IPS-NIHi11 (cell line): ENCODE measurements at places on chromosomes 2 and 18.

GRCh38 chr18:48199399-48199798 lies 209.8 kb downstream of the ZBTB7C start:
- DNase-seq = no peak

DNA sequence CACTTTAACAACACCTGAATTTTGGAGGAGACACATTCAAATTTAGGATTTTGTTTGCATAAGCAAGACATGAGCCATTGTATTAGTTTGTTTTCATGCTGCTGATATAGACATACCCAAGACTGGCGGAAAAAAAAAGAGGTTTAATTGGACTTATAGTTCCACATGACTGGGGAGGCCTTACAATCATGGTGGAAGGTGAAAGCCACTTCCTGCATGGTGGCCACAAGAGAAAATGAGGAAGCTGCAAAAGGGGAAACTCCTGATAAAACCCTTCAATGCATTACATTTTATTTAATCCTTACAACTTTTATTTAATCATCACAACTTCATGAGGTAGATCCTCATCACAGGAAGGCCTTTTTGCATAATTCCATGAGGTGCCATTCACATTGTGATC lies 242.0 kb upstream of the STON1 start:
- no peak for DNase-seq

- no peak for DNase-seq
These were observed 60.9 kb downstream of the MMADHC start for GRCh38 chr2:149526689-149527088.

GRCh38 chr2:6434438-6434837 lies 431.3 kb downstream of the CMPK2 start:
- DNase-seq = no peak

DNA sequence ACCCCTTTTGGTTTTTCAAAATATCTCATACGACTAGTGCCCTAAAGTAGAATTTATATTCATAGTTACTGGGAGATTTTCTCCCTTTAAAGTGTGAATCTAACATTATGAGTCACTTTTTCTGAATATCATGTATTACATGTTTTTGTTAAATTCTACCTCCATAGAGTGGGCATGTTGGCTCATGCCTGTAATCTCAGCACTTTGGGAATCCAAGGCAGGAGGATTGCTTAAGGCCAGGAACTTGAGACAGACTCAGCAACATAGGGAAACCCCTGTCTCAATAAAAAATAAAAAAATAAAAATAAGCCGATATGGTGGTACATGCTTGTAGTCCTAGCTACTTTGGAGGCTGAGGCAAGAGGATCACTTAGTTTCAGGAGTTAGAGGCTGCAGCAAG lies 45.3 kb upstream of the UNC80 start:
- DNase-seq = no peak

GRCh38 chr2:191048073-191048472 lies 34.1 kb upstream of the STAT1 start:
- DNase-seq = no peak

DNA sequence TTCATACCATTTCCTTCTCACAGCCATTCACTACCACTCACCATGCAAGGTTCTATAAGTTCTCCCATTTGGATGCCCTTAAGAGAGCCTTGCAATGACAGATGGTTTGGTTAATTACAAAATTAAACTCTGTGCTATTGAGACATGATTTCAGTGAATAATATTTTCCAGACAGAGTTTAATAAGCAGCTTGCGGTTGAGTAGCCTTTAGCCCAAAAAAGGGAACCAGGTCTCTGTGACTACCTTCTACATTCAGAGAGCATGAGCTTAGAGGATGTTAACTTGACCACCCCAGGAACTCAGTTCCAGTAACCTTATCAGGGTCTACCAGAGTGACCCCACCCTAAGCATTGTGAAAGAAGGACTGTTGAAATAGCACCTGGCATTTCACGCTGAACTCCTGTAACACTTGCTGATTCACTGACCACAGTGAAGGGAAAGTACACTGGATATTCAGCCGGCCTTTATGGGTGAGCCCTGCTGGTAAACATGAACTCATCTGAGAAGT lies 1173.1 kb upstream of the ZEB2 start:
- no peak for DNase-seq

- no peak for DNase-seq
These were observed 57.8 kb downstream of the PDE1A start for GRCh38 chr2:182368996-182369395.

DNA sequence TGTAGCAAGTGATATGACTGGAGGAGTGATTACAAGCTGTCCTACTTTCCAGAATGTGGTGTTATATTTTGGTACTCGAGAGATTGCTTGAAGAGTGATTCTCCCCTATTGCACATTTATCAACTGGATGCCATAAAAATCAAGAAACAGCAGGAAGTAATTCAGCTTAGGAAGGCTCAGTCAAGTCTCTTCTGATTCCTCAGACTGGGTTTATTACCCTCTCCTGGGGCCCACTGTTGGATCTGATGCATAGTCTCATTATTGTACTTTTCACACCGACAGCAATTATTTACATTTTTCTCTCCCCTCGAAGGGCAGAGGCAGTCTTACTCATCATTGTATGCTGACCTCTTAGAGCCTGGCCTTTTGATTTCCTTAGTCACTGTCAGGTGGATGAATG lies 9.3 kb downstream of the NOSTRIN start:
- no peak for DNase-seq

DNA sequence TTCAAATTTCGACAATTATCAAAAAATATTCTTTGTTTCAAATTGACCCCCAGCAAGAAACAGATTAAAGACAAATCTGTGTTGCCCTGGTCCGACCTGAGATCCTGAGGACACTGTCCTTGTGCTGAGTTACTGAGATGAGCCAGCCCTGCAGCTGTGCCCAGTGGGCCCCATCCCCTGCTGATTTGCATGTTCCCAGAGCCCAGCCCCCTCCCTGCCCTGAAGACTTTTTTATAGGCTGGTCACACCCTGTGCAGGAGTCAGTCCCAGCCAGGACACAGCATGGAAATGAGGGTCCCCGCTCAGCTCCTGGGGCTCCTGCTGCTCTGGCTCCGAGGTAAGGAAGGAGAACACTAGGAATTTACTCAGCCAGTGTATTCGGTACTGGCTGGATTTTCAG lies 31.4 kb upstream of the ZNG1B start:
- DNase-seq = peak; percentile 20

GRCh38 chr18:4319738-4320677 lies 135.1 kb downstream of the DLGAP1 start:
- no peak for DNase-seq

DNA sequence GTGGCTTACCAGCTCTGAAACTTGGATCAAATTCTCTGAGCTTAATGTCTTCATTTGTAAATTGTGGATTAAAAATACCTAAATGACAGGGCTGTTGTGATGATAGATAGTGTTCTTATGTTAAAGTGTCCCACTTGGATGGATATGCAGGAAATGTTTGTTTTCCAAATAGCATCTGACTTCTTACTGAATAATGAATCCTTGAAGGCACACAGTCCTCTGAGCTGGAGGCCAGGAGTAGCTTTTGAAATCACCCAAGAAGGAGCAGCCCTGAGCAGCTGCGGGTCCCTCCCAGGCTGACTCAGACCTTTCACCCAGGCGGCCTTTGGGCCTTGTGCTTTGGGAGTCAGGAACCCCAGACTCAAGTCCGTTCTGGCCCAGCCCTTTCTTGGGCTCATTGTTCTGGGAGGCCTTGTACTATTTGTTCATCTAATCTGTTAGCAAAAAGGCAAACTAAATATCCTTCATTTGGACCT lies 173.0 kb upstream of the GATA6 start:
- no peak for DNase-seq

GRCh38 chr18:46155641-46156051 lies 51.5 kb downstream of the HAUS1 start:
- DNase-seq = no peak

GRCh38 chr18:56034949-56035348 lies 447.0 kb upstream of the TCF4 start:
- DNase-seq = no peak

DNA sequence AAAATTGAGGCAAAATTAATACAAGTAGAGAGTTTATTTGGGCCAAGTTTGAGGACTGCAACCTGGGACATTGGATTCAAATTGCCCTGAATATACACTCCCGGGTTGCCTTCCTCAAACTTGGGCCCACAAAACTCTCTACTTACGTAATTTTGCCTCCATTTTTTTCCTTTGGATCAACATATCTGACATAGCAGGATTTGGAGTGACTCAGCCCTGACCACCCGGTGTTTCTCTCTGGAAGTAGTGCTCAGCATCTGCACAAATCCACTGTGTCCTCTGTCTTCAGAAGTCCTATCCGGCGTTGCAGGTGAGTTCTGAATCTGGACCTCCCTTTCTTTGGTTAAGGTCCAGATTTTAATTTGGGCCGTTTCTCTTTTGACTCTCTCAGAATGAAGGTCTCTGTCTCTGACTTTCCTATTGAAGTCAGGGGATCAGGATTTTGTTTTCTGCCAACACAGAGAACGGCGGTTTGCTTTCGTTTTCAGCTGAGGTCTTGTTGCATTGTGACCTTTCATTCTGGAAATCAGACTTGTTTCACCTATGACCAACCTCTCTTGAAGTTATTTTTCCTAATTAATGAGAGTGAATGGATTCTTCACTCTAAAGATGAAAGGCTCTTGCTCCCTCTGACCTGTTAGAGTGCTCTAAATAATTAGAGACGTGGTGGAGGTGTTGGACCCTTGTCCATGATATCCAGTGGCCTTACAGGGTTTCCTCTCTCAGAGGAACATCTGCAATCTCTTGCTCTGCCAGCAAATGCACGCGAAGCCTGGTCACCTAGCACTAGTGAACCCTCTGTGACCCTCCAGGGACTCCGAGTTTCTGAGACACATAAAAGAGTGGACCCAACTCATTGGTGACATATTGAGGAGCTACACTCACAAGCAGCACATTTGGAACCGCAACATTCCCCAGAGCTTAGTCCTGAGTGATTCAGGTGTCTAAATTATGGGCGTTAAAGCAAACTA lies 13.6 kb downstream of the TCF23 start:
- DNase-seq = no peak

GRCh38 chr2:120441744-120442471 lies 96.0 kb downstream of the INHBB start:
- peak; percentile 87 for DNase-seq

GRCh38 chr2:63035169-63035568 lies 15.5 kb upstream of the OTX1 start:
- DNase-seq = no peak

- no peak for DNase-seq
These were observed 52.7 kb downstream of the MALT1 start for GRCh38 chr18:58723810-58724602.
